ENCODE measurements at places on chromosomes 13 and 19.

DNA sequence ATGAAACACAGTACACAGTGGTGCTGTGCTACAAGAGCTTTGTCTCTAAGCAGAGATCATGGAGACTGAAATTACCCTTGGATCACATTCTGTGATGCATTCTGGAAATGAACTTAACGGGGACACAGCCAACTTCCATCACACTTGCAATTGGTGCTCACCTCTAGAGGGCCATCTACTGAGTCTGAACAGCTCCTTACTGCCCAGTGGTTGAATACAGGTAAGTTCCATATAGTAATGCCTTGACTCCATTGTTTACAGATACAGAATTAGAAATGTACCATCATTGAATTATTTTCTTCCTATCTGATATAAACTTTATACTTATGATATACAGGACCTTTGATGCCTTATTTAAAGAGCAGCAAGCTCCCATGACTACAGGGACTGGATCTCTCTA lies 686.4 kb downstream of the PCDH9 start:
- DNase-seq = no peak

DNA sequence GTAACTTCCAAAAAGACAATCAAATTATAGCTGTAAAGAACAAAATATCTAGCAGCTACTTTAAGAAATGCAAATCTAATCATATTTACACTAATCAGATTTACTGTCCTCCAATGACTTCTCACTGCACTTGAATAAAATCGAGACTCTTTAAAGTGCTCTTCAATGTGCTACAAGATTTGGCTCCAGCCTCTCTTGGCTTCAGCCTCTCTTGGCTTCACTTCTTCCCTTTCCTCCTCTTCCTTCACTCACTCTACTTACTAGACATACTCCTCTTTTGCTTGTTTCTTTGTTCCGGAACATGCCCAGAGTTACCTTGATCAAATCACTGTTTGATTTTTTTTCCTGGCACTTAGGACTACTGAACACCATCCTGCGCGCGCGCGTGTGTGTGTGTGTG lies 495.4 kb downstream of the LMO7 start:
- DNase-seq = no peak

DNA sequence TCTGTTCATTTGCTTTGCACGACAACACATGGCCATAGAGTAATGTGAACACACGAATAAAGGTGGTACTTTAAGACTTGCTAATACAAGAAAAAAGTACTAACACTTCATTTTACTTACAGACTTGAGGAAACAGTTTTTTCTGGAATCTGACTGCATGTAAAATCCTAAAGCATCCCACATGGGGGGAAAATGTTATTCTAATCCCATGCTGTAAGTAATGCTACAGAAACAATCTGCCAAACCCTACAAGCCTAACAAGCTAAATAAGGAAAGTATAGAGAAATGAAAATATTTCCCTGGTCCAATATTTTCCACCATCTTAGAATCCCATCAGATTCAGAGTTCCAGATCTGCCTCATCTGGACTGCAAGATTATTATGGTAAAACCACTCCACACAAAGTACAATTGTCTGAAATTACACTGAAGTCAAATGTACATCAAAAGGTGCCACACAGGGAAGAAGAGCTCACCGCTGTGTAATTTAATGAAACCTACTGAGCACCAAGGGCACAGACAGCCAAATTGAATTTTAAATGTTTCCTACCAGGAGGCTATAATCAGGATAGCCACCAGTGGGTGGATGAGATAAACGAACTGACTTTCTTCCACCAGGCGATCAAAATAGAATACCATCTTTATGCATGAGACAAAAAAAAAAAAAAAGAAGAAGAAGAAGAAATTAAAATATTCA lies 22.0 kb downstream of the LHFPL6 start:
- no peak for DNase-seq

GRCh38 chr19:16573925-16574324 lies 1.7 kb upstream of the SLC35E1 start:
- DNase-seq = no peak

- no peak for DNase-seq
These were observed 39.2 kb downstream of the KLF2 start for GRCh38 chr19:16363852-16364230.

- DNase-seq = no peak
These were observed 27.3 kb upstream of the CPB2 start for GRCh38 chr13:46132109-46132508.

- DNase-seq = no peak
These were observed 20.9 kb downstream of the UPF1 start for GRCh38 chr19:18852648-18853047.

GRCh38 chr19:35592226-35592625 lies 6.3 kb downstream of the PMIS2 start:
- no peak for DNase-seq

- DNase-seq = no peak
These were observed 2.2 kb downstream of the GPC5 start for GRCh38 chr13:91400671-91401070.

GRCh38 chr19:52343548-52343947 lies 7.5 kb downstream of the ZNF610 start:
- no peak for DNase-seq

- no peak for DNase-seq
These were observed 41.7 kb upstream of the CEACAM20 start for GRCh38 chr19:44570984-44571684.

- no peak for DNase-seq
These were observed 99.7 kb downstream of the GPC6 start for GRCh38 chr13:93326234-93326811.

DNA sequence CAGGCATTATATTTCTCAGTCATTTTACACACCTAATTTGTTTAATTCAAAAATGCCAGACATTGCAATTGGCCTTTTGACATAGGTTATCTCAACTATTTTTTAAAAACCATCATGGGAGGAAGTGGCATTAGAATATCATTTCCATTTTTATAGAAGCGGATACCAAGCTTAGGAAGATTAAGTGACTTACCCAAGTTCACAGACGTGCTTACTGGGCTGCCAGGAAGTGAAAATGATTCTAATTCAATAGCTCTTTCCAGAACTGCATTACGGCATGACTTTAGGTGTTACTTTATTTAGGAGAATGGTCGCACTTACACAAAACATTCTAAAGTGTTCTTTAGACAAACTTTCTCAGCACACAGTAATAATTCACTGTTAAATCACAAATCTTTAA lies 231.9 kb downstream of the KLF12 start:
- DNase-seq = no peak

- DNase-seq = no peak
These were observed 27.3 kb downstream of the TM9SF2 start for GRCh38 chr13:99528547-99528946.

DNA sequence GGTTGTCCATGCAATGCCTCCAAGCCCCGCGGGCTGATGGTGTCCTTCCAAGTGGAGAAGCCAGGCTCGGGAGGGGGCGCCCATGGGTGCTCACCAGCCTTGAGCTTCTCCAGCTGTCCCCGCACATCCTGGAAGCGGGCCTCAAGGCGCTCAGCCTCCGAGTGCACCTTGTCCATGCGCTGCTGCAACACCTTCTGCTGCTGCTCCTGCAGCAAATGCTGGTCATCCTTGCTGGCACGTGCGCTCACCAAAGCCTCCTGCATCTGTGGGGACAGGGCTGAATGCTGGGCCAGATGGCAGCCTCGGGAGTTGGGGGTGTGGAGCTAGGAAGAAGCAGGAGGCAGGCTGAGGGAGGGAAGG lies 22.8 kb upstream of the EMP3 start:
- DNase-seq = no peak

DNA sequence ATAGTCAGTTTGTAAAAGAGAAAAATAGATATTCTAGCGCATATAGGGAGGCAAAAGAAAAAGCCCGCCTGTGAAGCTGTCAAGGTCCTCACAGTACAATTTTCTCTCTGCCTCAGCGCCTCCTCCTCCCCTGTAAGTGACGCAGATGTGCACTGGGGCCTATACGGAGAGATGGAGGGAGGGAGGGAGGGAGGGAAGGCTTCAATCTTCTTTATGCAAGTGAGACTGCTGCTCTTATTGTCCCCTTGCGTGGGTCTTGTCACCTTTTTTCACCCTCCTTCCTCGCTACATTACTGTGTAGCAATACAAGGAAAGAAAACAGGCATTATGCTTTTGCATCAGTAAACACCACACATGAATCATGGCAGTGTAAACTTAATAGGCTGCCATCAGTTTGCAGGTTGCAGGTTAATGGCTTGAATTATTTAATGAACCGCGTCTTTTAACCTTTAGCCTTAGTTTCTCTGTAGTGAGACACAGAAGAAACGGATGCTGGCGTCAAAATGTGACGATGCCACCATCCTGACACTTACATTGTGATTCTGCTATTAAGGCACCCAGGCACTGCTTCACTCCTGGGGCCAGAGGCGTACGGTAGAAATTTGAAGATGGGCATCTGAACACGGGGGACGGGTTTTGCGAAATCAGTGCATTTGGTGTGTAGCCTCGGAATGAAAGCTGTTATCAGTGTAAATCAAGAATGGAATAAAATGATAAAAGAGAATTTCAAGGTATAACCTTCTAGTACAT lies at the start of gene KLHL1:
TSS of gene KLHL1 (minus strand) at position 97 of the 750 bp plus-strand sequence. CDS start 753 bp downstream, outside the sequence.
- DNase-seq = no peak

GRCh38 chr13:48093588-48093987 lies 1.3 kb downstream of the MED4 start:
- no peak for DNase-seq

GRCh38 chr13:113802090-113802531 lies 43.1 kb downstream of the TMEM255B start:
- no peak for DNase-seq

GRCh38 chr13:51125495-51126226 lies 14.6 kb upstream of the C13orf42 start:
- DNase-seq = no peak

DNA sequence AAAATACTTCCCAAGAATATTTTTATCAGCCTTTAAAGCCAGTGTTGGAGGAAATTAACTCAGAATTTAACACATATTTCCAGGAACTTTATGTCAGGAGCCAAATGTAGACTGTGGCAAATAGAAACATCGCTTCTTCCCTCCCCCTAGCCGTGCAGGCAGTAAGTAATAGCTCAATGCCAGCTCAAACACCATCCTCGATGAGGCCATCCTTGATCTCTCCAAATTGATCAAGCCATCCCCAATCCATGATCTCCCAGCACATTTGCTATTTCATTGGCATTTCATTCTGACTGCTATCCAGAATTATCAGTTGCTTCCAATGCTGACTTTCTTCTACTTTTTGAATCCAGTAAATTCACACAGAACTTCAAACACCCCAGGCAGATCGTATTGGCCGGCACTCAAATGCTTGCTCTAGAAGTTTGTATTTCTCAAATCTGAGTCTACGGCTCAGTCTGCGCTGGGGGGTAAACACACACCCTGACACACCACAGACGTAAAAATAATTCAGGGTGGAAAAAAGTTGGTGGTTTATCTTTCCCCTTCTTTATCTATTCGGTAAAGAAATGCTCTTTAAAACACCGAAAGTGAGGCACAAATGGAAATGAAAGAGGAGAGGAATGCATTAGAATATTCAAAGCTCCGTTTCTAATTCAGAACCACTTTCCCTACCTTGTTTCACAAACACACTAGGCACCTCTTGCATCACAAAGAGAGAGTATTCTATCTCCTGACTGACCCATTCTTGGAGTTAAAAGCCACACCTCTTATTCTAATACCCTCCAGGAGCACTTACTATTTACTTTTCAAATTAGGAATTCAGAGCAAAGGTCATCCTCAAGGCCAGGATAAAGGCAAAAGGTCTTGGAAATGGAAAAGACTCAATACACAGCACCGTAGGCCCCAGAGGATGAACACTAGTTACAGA lies 991 bp downstream of the OBI1 start:
- DNase-seq = no peak

DNA sequence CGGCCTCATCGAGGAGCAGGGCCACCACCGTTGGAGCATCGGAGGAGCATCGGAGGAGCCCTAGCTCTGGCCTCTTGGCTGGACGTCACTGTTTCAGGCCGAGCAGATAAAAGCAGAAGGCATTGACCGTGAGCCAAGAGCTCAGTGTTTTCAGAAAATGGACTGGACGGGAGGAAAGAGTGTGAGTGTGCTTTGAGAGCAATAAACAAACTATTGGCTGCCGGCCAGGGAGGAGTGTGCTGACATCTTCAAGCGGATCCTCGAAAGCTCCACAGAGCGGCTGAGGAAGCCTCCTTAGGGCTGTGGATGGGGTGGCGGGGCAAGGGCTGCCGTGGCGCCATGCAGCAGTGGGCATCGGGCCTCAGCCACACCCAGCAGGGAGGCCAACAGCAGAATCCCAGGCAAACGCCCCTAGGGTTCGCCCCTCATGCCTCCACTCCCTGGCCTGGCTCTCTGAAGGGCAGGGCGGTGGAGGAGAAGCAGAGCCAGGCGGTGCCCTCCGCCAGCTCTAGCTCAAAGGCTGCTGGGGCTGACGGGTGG lies 41.8 kb downstream of the IRS2 start:
- no peak for DNase-seq

DNA sequence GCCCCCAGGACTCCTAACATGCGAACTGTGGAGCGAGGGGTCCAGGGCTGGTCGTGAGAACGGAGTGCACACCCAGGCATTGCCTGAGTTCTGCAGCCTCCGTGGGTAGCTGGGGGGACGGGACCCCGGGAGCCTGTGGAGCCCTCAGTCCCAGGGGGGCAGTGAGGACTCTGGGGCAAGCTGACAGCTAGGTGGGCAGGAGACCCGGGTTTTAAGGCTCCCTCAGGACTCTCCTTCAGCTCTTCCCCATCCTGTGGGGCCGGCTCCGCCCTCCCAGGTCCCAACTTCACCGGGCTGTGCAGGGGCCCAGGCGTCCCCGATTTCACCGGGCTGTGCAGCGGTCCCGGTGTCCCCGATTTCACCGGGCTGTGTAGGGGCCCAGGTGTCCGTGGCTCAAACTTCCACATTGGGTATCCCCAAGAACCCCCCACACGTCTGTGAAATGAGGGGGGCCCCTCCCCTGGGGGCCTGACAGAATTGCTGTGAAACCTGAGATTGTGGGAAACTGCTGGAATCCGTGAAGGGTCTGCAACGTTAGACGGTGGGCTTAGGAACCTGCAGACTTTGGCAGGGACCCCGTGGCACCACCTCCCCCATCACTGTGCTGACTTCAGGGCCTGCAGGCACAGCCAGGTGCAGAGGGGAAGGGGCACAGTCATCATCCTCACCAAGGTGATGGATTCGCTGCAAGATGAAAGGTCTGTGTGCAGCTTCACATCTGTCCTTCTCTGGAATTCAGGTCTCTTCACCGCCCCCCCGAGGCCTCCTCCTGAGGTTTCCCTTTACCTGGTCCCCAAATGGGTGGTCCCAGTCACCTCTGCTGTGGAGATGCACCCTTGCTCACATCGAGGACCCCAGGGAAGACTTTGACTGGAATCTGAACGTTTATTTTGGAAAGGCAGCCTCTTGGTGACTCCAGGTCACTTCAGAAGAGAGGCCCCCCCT lies 73.2 kb upstream of the MCF2L start:
- DNase-seq = no peak

- no peak for DNase-seq
These were observed 11.8 kb downstream of the PDE4A start for GRCh38 chr19:10431943-10432735.

- no peak for DNase-seq
These were observed 8.6 kb downstream of the VASP start for GRCh38 chr19:45515807-45516401.

- no peak for DNase-seq
These were observed 60.7 kb downstream of the ATP11A start for GRCh38 chr13:112750570-112750969.

Measured in stimulated activated CD8-positive, alpha-beta memory T cell treated with anti-CD3 and anti-CD28 coated beads, Interleukin-7, amount 100 ng/mL, for 24 hours (primary cell).